ENCODE measurements at places on chromosomes 2 and 18. TPM values are rescaled to one million over a fixed set of nuclear protein-coding genes. Genes with fewer than 3 reads are reported as not detected.

The FZD7 gene
- 7.4 TPM for total RNA-seq

The PKDCC gene
- 35.9 TPM for total RNA-seq

The EVA1A gene
- total RNA-seq, result 29.3 TPM

The HES6 gene
- 1.7 TPM for total RNA-seq

The SPP2 gene
- total RNA-seq, result not detected

The FBXO41 gene
- total RNA-seq, result 0.40 TPM

The IL1A gene
- 0.13 TPM for total RNA-seq

The GKN1 gene
- not detected for total RNA-seq

The GPR155 gene
- 2.1 TPM for total RNA-seq

The PFN4 gene
- total RNA-seq, result 0.56 TPM

The NOTO gene
- not detected for total RNA-seq

The MITD1 gene
- 22.3 TPM for total RNA-seq

The QPCT gene
- 2.5 TPM for total RNA-seq

The LTBP1 gene
- 475 TPM for total RNA-seq

The EMILIN2 gene
- total RNA-seq, result 10.3 TPM

The GALR1 gene
- not detected for total RNA-seq

The NRP2 gene
- 9.0 TPM for total RNA-seq

The NDC80 gene
- total RNA-seq, result 27.5 TPM

The SPIRE1 gene
- total RNA-seq, result 40.2 TPM

The ANKRD30B gene
- not detected for total RNA-seq

The SESTD1 gene
- 34.6 TPM for total RNA-seq

The TGOLN2 gene
- 147 TPM for total RNA-seq

The TMEM18 gene
- 18.9 TPM for total RNA-seq

The SLC4A5 gene
- total RNA-seq, result 0.31 TPM

The SPDYA gene
- total RNA-seq, result 0.79 TPM

The AKAIN1 gene
- not detected for total RNA-seq

The TUBA4B gene
- total RNA-seq, result not detected

The INPP5D gene
- 0.56 TPM for total RNA-seq

The EPAS1 gene
- total RNA-seq, result 99.0 TPM

The CCDC102B gene
- 47.6 TPM for total RNA-seq

The OTOS gene
- not detected for total RNA-seq

The IAH1 gene
- 74.2 TPM for total RNA-seq

The REG3A gene
- not detected for total RNA-seq

The IL1B gene
- 0.50 TPM for total RNA-seq

The OSGEPL1 gene
- 6.0 TPM for total RNA-seq

The CIB4 gene
- total RNA-seq, result not detected

The MOGAT1 gene
- not detected for total RNA-seq

The ZSWIM2 gene
- not detected for total RNA-seq

The CCBE1 gene
- 26.0 TPM for total RNA-seq

The POTEI gene
- total RNA-seq, result not detected

The C2orf66 gene
- total RNA-seq, result 0.19 TPM

The PARD3B gene
- 6.2 TPM for total RNA-seq

The TUBA3D gene
- total RNA-seq, result not detected

The DOK1 gene
- total RNA-seq, result 115 TPM

The MREG gene
- total RNA-seq, result 1.7 TPM

The NEU2 gene
- not detected for total RNA-seq

The ASPRV1 gene
- 0.31 TPM for total RNA-seq

The TXNDC2 gene
- total RNA-seq, result not detected

The SPHKAP gene
- total RNA-seq, result 0.19 TPM

The R3HDM1 gene
- total RNA-seq, result 4.0 TPM

The DNER gene
- total RNA-seq, result 0.37 TPM

The RIT2 gene
- not detected for total RNA-seq

The DUSP2 gene
- total RNA-seq, result 0.66 TPM

The OTX1 gene
- not detected for total RNA-seq

The CHRND gene
- total RNA-seq, result not detected

The LYG2 gene
- total RNA-seq, result not detected

The SMAD2 gene
- 117 TPM for total RNA-seq
